ENCODE measurements at places on chromosomes 2 and 18.

DNA sequence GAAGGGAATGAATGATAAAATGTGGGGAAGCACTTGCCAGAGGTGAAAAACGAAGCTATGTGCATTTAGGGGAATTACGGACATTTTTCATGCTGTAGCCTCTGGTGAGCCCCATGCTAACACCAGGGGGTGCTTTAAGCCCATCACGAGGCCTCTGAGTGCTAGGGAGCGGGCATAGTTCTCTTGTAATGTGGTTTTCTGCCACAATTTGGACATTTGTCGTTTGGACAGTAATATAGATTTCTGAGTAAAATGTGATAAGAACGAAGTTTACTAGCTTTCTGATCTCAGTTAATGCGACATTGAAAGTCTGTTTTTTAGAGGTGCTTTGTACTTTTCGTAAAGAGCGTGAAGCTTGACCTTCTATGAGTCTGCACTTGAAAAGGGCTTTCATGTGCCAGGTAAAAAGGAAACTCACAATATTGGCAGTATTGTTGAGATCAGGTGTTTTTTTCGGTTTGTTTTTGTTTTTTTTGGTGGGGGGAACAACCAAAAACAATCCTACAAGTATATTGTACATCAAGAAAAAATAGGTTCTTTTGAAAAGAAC is 50.6 kb downstream of the TRAF3IP1 start:
- peak; percentile 36 for DNase-seq

DNA sequence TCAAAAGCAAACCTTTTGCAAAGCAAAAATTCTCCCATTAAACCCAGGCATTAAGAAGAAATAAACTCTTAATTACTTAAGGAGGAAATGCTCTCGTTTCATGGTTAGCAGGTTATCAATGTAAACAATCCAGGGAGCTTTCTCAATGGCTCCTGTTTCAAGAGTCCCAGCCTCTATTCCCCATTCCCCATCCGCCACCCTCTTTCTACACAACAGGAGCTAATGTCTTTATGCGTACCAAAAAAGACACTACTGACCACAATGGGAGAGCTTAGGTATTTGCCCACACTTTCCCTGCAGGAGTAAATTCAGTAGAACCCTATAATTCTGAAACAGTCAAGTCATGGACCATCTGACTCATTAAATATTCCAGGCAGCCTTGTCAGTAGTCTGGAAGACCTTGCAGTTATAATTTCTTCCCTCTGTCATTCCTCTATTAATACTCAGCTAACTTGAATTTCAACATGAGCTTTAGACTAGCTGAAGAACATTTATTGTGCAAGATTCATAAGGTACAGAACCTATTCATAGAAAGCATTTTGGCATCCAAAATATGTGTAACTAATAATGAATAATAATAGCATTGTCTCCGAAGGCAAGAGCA is 48.6 kb downstream of the SLC8A1 start:
- no peak for DNase-seq

DNA sequence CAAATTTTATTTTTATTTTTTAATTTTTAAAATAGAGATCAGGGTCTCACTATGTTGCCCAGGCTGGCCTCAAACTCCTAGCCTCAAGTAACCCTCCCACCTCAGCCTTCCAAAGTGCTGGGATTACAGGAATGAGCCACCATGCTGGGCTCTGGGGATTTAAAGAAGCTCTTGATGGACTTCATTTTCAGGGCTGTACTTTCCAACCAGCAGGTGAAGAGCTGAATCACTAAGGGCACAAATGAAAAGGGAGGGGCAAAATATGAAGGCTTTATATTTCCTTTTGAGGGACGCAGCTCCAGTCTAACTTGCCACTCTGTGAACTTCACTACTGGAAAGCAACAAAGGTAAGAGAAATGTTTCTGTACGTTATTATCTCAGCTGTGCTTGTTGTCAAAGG is at the start of gene SERPINB11:
Gene SERPINB11, plus strand, starts transcription at position 301 of the 400 bp plus-strand sequence. CDS start 7,234 bp downstream, outside the sequence.
- DNase-seq = no peak

- no peak for DNase-seq
These were observed 114.6 kb downstream of the ACVR1 start for GRCh38 chr2:157761520-157761919.

DNA sequence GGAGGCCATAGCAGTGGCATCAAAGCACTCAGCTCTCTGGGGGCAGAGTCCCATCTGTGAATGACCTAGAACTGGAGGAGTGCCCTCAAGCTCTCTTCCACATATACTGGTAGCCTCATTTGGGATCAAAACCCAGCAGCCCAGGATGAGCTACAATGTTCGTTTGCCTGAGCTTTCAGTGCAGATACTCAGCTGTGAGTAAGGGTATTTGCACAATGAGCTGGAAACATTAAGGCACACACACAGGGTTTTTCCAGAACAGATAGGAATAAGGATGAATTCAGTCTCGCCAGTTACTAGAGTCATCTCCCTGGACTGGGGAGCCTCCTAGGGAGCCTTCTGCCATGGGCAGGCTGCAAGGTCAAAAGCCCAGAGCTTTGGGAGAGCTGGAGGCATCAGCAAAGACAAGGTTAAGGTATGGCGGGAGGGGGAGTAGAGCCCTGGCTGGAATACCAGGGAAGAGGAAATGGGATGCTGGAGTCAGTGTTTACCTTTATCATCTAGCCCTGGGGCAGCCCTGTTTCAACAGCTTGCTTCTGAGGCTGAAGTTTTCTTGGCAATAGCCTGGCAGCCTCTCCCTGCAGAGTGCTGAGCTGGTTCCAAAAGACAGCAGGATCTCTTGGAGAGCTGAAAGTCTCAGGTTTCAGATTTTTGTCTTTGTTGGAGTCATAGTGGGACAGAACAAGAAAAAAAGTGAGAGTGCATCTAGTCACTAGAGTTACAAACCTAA is 187.7 kb downstream of the LOXHD1 start:
- DNase-seq = no peak
